ENCODE measurements at places on chromosomes 11 and 22.

DNA sequence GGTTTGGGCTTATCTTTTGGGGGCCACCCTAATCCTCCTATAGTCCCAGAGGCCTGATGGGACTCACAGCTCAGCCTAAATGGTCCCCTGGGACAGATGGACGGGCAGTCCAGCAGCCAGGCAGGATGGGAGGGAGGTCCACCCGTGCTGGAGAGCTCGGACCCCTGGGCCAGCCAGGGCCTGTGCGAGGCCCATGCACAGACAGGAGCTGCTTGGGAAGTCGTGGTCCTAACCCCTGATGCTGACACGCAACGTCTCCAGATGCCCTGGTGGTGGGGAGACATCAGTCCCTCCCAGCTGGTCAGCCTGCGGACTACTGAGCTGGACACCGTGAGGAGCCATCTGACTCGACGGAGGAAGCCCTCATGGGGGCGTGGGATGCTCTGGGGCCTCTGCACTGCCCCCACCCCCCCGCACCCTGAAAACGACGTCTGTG, 31.2 kb upstream of the MUC5AC start:
- DNase-seq = no peak

GRCh38 chr11:117521974-117522373, 194.3 kb downstream of the CEP164 start:
- DNase-seq = no peak

DNA sequence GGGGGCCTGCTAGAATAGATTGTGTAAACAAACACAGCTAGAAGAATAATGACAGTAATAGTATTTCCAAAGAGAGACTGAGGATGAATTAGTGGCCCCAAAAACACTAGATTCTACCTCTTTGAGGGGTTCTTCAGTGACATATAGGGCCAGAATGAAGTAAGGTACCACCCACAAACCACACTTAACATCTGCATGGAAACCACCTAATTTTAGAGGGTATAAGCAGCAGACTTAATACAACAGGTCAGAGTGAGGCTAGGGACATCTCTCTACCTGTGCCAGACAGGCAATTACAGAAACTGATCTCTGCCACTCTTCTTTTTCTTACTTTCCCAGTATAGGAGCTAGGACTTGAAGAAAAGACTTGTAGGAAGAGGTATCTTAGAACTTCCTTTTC, 20.1 kb downstream of the ELP4 start:
- no peak for DNase-seq

- DNase-seq = no peak
These were observed 112.4 kb downstream of the LDLRAD3 start for GRCh38 chr11:36056160-36056751.

GRCh38 chr22:44331881-44332714, 19.3 kb upstream of the SHISAL1 start:
- DNase-seq = no peak

DNA sequence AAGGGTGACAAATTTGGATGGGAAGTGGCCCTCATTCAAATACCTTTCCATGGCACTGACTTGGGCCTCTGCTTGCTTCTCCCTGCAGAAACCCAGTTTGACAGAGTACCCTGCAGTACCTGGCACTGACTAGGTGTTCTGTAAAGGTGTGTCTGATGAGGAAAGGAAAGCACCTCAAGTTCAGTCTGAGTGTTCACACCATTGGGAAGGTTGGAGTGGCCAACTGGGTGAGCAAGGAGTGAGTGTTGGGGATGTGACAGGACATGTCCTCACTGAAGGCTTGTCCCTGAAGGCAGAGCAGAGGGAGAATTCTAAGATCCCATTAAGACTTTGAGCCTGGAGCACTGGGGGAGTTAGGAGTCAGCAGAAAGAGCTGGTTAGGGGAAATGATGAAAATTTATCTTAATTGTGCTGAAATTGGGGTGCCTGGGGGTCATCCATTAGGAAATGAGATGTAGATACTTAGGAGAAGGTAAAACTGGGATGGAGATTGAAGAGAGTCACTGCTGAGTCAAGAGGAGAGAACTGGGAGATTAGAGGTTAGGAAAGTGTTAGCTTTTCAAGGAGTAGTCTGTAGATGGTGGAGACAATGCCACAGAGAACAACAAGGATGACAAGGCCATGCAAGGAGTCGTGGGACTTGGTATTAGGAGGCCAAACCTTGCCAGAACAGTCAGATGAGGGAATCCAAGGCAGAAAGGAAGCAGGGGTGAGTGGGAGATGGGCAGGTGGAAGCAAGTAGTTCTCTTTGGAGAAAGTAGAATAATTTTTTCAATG, 6.1 kb downstream of the SREBF2 start:
- no peak for DNase-seq

GRCh38 chr11:45410391-45411227, 124.5 kb upstream of the SYT13 start:
- no peak for DNase-seq

DNA sequence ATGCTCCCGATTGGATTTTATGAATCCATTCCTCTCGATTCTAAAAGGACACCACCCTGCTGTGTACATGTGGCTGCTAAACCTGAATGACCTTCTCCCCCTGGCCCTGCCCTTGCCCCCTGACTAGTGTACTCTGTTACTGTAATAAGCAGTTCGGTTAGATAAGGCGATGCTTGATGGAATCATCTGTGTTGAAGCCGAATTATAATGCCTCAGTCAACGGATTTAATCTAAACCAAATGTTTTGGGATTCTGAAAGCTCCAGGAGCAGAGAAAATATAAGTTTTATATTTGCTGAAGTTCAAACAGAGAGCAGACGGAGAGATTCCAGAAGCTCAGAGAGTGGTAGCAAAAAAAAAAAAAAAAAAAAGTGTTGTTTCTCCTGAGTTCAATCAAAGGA, 275.4 kb upstream of the MPPED2 start:
- no peak for DNase-seq

- no peak for DNase-seq
These were observed 30.1 kb upstream of the KCNJ11 start for GRCh38 chr11:17418444-17419081.

DNA sequence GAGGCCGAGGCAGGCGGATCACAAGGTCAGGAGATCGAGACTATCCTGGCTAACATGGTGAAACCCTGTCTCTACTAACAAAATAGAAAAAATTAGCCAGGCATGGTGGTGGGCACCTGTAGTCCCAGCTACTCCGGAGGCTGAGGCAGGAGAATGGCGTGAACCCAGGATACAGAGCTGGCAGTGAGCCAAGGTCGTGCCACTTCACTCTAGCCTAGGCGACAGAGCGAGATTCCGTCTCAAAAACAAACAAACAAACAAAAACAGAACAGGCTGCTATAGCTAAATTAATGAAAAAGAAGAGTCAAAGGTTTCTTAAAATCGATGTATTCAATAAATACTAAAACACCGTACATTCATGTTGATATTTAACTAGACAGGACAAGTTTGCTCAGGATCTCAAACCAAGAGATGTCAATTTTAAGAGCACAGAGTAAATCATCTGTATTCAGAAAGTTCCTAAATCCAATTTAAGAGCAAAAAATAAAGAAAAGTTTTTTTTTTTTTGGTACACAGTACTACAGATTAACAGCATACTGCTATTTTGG, 59.9 kb downstream of the NUP98 start:
- DNase-seq = no peak

GRCh38 chr22:40418366-40419201, 48.2 kb downstream of the SGSM3 start:
- no peak for DNase-seq

DNA sequence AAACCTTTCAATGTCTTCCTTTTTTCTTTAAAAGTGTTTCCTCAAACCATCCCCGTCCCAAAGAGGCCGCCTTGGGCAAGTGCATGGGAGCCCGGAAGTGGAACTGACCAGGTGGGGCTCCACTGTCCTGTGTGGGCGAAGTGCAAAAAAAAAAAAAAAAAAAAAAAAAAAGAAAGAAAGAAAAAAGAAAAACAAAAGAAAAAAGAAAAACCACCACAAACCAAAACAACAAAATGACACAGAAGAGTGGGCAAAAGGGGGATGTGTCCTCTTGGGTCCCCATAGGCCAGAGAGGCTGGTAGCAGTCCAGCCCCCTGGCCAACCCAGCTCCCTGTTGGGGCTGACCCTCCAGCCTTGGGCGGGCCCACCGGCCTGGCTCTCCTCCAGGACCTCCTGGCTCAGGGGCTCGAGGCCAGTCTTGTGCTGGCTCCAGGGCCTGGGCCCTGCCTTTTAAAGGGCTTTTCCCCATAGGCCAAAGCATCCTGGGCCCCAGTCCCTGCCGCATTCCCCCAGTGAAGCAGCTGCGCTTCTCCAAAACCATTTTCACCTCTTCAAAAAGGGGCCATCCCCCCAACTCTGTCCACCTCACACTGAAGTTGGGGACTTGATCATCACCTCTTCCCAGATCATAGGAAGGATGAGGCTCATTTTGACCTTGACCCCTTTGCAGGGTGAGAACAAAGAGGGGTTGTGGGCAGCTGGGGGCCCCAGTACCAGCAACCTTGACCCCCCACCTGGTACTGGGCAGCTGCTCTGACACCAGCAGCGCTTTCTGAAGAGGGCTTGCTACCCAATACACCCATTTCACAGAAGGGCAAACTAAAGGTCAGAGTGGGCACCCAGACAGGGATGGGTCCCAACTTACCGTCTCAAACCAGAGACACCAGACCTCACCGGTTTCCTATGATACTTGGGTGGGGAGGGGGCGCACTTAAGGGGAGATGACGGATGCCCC, 9.4 kb downstream of the CBX6 start:
- no peak for DNase-seq

DNA sequence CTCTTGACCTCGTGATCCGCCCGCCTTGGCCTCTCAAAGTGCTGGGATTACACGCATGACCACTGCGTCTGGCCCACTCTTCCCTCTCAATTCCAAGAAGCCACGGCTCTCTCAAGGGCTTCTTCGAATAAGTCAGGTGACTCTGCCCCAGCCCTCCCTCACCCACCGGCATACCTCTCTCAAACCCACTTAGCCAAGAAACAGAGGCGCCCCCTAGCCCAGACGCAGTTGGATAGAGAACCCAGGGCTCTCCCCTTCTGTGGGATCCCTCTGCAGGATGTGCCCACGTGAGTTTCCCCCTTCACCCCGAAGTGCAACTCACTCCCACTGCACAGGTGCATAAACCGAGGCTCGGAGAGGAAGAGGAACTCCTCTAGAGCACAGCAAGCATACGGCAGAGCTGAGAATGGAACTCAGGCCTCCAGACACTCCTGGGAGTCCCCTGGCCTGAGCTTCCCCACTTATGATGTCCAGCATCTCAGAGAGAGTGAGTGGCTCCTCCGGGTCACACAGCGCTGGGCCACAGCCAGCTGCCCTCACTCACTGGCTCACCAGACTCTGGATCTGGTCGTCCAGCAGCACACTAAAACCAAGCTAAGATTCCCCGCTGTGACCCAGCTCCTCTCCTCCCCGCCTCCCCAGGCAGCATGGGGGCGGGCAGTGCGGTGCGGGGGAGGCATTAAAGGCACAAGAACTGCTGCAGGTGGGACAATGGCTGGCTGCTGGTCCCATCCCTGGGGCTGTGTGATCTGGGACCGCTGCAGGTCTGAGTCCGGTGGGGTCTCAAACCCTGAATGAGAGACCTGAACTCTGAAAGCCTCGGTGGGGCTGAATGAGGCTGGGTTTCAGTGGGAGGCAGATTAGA, 16.8 kb upstream of the RGL4 start:
- no peak for DNase-seq

DNA sequence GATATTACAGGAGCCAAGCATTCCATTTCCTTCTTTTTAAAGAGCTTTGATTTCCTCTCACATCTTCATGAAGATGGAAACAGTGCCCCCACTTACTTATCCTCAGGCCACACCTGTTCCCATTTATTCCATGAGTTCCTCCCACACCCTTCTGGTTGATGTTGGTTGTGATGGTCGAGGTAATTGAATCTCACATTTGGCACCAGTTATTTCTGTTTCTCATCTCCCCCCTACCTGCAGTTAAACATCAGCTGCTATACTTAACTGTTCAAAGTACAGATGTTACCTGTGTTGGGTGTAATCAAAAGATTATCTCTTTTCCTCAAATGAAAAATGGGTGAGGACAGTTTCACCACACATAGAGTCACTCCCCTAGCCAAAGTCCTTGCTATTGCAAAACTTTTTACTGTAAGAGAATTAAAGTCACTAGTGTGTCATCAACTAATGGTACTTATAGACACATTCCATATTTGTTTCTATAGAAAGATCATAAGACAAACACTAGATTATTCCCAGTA, 1.9 kb downstream of the TMEM45B start:
- no peak for DNase-seq

DNA sequence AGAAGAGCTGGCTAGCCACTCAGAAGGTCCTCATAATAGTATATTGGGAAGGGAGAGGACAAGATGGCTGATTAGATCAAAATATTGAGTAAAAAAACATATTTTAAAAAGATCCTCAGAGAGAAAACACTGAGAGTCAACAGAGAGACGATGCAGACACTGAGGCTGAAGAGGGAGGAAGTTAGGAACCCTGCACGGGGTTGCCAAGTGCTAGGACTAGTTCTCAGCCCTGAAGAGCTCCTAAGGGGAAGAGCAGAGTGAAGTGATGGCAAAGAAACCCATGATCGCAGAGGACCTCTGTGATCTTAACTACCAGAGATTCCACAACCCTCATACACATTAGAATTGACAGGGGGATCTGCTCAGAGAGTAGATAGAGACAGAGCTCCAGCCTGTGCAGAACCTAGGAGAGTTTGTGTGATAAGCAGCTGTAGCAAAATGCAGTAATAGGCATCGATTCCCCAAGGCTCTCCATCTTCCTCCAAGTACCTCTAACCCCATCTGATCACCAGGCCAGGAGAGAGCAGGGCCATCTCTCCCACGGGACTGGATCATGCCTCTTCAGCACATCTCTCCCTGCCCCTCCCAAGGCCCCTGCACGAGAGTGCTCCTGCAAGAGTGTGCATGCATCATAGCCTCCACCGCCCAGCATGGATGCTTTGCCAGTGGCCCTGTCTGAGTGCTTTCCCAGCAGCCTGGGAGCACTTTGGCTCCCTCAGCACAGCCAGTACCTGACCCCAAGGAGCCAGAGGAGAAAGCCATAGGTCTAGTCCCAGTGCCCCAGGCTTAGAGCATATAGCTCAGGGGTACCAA, 41.2 kb upstream of the ARL14EP start:
- DNase-seq = no peak

DNA sequence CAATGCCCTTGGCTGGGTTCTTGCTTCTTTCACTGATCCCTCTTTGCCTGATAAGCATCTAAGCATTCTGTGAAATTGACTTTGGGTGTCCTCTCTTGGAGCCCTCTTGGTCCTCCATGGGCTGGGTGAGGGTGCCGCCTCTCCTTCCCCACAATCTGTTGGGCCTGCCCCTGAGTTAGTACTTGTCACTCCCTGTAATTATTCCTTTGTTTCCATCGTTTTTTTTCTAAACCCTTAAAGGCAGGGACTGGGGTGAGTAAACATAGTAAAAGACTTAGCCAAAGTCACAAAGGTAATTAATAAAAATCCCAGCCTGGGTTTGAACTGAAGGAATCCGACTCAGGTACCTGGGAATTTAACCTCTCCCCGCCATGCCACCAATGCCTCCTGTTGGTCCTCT, 188.1 kb downstream of the MYO18B start:
- no peak for DNase-seq

DNA sequence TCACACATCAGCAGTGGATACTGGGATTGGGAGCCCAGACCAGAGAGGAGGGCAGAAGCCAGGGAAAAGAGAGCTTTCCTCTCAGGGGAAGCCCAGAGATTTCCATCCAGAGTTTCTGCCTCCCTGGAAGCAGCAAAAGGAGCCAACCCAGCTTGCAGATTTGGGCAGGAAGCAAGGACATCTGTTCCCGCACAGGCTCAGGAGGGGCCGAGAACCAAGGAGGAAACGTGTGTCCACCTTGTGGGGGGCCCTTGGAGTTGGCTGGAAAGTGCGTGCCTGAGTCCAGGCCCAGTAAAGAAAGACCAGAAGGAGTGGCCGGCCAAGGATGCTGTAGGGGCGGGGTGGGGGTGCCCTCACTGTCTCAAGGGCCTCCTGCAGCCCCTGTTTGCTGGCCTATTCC, 6.0 kb upstream of the NPTXR start:
- no peak for DNase-seq

Measured in right renal cortex interstitium (tissue), 3 donors.